ENCODE measurements at places on chromosomes 1 and 21.

- DNase-seq, result no peak
Observed at GRCh38 chr1:41754540-41754939, 164.2 kb downstream of the HIVEP3 start.

DNA sequence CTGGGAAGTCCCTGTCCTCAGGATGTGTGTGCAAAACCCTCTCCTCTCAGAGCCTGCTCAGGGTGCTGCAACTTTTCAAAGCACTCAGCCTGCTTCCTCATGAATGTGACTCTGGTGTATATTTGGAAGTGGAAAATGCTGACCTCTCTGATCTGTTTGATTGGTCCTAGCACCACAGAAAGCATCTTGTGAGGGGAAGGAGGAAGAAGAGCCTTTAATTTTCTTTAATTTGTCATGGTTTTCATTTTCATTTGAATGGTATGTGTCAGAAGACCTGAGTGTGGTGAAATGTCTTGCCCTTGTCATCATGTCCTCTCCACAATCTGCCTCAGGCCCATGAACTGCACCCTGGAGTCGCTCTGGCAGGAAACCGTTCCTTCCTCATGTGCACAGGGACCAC, 383.5 kb downstream of the NTNG1 start:
- no peak for DNase-seq

- no peak for DNase-seq
Observed at GRCh38 chr1:225580238-225581099, 72.5 kb downstream of the ENAH start.

DNA sequence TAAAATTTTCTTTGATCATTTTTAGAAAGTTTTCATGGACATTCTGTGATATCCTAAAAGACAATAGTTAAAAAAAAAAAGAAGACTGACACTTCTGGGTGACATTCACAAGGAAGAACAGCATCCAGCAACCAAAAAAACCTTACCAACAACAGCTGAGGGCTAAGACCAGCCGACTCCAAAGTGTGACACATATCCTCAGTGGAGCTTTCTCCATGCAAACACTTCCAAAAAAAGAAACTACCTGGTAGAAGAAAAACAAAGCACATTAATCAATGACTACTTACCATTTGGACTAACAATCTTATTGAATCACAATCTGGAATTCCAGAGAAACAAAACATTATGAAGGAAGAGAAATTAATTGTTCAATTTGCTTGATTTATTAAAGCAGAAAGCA, 88.2 kb downstream of the IARS2 start:
- DNase-seq, result no peak

DNA sequence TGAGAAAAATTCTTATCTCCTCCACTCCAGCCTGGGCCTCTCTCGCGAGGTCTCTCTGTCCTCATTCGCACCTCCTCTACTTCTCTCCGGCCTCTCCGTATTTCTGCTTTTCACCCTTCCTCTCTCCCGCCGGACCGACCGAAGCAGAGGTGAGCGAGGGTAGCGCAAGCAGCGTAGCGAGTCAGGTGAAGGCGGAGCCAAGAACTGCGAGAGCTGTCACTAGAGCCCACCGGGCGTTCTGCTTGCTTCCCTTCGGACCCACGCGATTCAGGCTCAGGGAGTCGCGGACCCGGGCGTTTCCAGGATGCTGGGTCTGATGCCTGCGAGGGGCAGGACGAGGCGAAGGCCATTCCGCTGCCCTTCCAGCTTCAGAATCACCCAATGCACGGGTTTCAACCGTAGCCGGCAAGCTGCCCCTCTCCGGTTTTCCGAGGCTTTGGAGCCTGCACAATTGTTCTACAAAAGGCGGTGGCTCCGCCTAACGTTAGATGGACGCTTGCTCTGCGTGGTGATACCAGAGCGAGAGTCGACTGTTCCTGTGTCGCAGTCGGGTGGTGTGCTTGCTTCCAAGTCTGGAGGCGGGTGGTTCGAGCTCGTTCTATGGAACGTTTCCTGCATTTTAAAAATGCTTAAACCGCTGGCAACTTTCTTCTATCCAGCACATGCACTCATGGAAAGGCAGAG, 310.2 kb downstream of the FAM72C start:
- DNase-seq, result no peak
